ENCODE measurements at places on chromosomes 5 and 9.

DNA sequence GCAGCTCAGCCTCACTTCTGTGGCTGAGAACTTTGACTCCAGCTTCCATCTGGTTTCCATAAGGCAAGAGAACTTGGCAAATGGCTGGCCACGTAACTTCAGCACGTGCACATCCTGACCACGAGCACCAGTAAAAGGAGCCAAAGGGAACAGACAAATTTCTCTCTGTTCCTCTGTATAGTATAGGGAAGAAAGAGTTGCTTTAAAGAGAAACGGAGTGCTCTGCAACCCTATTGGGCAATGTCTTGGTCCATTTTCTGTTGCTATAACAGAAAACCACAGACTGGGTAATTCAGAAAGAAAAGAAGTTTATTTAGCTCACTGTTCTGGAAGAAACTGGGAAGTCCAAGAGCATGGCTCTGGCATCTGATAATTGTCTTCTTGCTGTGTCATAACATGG lies 558.7 kb downstream of the ACTL7B start:
- DNase-seq: peak; percentile 75

DNA sequence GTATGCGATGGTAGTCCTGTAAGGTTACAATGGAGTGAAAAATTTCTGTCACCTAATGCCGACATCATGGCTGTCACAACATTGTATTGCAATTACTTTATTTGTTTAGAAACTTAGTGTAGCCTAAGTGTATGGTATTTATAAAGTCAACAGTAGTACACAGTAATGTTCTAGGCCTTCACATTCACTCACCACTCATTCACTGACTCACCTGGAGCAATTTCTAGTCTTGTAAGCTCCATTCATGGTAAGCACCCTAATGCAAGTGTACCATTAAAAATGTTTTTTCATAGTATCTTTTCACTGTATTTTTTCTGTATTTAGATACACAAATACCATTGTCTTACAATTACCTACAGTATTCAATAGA lies 58.5 kb downstream of the ATP10B start:
- DNase-seq: no peak

DNA sequence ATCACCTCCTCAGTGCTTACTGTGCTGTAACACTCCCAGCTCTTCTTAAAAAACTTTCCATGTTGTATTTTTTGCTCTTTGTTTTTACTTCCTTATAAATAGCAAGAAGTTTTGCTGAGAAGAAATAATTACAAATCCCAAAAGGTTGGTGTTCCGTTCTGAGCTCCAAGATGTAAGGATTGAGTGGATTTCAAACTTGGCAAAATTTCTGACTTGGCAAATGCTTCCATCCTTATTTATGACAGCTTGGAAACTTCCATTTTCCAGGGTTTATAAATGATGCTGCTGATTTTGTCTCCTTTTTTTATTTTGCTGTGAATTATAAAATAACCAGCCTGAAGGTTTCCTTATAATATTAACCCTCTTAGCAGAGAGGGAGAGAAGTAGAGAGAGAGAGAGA lies 151.9 kb downstream of the NTRK2 start:
- no peak for DNase-seq

GRCh38 chr5:139016186-139016585 lies 141.1 kb upstream of the LRRTM2 start:
- DNase-seq: no peak

DNA sequence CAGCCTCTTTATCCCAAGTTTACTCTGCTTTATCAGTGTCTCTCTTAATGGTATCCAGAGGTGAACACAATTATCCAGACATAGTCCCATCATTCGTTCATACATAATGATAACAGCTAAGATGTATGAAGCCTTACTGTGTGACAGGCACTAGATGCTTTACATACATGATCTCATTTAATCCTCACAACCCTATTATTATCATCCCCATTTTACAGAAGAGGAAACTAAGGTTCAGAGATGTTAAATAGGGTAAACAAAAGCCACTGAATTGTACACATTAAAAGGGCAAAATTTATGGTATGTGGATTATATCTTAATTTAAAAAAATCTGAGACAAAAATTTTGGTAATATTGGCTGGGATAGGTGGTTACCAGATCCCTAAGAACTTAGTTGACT lies 124.1 kb upstream of the TBC1D2 start:
- no peak for DNase-seq

DNA sequence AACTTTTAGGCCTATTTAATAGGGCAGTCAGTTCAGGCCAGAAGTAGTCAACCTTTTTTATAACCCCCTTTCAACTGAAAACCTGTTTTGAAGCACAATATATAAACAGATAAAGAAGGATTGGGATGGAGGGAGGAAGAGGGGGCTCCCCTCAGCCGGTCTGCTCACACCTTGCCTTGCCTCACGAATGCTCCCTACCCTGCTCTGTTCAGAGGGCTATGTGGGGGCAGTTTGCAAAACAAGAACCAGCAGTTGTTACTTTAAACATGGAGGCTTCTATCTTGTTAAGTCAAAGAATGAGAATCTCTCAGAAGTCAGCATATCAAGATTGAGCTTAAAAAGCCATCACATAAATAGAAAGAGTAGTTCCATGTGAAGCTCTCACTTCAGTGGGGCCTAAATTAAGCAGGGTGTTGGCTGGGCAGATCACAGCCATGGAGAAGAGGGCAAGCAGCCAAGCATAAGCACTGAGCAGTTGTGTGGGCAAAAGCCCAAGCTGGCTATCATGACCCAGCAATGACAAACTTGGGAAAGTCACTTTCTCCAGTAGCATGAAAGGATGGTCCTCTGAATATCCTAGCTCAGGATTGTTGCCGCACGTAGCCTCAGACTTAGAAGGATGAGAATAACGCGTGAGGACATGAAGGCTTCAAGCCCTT lies 70.6 kb downstream of the ALDH1A1 start:
- no peak for DNase-seq

DNA sequence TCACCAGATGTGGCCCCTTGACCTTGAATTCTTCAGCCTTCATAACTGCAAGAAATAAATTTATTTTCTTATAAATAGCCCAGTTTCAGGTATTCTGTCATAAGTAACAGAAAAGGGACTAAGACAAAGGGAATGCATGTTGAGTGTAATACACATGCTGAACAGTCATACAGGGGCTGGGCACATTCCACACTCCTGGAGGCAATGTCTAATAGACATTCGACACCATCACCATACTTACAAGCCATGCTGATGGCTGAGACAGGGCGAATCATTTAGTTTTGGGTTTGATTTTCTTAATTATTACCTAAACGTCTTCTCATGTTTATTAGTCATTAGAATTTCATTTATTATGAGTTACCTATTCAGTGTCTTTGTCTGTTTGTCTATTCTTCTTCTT lies 68.5 kb downstream of the TENT4A start:
- DNase-seq: no peak
